ENCODE measurements at places on chromosomes 3 and 15. TPM values are rescaled to one million over a fixed set of nuclear protein-coding genes. Genes with fewer than 3 reads are reported as not detected.

DNA sequence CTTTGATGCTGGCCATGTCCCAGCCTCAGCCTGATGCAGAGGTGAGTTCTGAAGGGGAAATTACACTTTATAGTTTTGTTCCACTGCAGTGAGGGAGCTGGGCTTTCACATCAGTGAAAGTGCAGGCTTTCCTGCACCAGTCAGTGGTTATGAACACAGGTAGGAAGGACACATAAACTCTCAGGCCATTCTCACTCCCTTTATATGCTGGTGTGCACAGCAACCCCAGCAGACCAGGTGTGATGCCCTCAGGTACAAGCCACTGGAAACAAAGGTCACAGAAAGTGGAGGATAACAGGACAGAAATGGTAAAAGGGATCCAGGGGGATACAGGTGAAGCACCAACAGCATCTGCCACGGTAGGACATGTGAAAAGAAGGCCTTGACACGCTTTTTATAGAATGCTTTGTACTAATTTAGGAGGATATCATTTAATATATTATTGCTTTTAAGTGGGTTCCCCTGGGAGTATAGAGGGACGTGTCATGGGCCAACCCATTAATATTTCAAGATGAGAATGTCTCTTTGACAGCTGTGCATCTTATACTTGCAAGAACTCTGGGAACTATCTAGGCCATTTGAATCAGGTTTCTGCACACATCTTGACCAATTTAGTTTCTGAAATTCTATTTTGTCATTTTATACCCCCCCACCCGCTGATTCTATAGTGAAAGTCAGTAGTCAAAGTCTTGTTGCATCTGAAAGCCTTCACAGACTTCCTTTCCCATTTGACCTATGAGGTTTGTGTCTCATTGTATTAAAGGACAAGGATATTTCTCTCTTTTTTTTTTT is 25.0 kb upstream of the BLM start:
- no peak for DNase-seq

DNA sequence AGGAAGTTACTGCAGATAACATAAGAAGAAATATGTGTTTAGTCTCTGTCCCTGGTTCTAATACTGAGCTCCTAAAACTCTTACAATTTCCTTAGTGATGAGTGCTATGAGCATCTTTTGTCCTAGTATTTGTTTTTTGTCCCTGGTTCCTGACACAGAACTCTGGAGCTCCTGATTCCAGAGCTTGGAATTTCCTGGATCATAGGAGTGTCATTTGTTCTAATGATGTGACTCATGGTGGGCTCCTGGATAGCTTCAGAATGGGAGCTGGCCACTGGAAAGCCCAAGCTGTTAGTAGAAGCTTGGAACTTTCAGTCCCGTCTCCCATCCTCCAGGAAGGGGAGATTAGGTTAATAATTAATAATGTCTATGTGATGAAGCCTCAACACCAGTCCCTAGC is 98.2 kb downstream of the CNTN6 start:
- DNase-seq, result no peak

DNA sequence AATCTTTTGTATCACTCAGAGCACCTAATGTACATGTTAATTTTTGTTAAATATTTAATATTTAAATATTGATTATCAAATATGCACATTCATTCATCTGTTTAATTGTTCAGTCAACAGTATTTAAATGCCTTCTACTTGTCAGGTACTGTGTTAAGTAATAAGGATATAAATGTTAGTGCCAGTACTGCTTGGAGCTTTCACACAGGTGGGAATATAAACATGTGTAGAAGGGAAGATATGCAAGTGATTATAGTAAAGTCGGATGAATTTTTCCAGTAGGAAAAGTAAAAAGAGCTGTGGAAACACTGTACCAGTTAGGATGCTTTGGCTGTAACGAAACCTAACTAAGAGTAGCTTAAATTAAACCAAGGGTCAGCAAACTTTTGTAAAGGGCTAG is 95.4 kb downstream of the RSRC1 start:
- DNase-seq, result no peak

DNA sequence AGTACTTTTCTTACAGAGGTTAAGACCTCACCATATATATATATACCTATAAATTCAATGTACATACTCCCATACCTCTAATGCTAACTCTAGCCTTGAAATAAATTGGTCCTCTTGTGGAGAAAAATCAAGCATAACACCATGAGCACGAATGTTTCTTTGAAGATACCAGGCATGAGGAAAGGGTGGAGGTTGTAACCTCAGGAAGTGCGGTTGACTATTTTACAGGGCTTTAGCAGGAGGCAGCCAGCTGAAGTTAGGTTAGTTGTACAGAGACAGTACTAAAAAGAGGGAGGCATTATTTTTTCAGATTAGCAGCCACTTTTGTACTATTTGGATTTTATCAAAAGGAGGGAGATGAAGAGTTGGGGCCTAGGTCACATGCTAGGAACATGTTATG is 767.0 kb downstream of the OTOL1 start:
- DNase-seq, result no peak

DNA sequence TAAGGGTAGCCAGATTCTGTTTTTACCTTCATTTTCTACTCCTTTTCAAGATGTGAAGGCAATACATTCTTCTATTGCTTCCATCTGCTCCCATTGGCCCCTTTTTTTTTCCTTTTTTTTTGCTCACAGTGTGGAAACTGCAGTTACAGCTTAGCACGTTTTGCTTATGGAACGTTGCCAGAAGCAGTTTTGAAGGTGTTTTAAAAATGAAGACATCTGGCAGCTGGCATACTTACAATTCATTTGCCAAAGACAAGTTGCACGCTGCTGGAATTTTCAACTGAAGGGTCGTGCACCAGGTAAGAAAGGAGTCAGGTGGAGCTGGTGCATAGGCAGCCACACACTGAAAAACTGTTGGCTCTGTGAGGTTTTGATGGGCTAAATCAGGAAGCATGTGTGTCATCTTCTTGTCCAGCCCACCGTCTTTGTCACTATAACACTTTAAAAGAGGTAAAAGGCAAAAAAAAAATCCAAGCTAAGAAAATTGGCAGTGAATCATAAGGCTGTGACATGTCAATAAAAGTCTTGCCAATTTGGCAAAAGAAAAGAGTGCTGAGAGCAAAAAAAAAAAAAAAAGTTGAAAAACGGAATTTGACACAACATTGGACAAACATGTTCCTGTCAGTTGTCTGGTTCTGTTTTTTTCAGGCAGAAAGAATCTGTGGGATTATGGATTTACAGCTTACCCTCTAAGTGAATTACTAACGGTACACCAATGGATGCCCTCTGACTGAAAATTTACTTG is 225.4 kb upstream of the SOX2 start:
- no peak for DNase-seq

DNA sequence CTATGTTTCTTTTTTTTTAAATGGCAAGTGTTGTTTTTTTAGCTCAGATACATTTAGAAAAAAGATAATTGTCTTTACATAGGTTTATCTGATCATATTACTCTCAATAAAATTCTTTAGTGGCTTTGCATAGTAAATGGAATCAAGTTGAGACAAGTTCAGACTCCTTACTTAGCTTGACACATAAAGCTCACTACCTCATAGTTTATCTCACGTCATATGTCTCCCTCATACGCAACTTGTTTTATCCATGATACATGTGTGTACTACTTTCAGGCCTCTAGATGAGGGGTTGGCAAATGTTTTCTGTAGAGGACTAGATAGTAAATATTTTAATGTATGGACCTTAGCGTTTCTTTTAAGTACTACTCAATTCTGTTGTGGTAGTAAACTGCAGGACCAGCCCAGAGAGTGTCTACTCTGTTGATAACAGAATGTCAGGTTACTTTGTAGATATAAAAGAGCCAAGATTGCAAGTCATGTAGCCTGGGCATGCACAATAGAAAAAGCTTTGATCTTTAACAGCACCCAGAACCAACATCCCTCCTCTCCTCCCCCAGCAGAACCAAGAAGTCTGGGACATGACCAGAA is 28.2 kb upstream of the MGA start:
- no peak for DNase-seq

DNA sequence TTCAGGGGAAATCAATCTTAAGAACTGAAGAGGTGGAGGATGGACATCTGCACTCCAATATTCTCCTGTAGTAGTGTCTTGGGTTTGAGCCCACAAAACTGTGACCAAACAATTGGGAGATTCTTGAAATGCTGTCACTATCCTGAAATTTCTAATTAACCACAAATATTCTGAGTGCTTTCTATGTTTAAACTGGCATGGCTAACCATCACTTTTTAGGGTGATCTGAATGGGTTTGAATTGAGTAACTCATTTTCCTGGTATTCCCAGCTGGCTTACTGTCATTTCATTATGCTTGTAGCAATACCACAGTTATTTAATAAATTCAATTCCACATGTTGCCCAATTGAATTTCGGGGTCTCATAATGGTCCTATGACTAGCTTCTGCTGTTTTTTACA is 216.9 kb upstream of the DCBLD2 start:
- no peak for DNase-seq

DNA sequence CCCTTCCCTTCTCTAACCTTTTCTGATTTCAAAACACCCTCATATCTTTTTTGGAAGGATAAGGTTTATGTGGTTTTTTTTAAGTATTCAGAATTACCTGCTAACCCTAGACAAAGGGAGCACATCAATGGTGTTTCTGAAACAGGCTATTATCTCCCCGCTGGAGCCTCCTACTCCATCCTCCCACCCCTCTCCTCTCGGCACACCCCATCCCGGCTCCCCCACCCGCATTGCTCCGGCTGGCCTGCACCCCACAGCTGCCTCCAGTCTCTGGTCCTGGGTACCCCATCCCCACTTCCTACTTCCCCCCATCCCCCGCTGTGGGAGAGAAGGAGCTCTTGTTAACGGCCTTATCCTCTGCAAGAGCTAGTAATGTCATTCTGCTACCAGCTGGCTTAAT is 59.2 kb downstream of the PDIA5 start:
- DNase-seq, result no peak

GRCh38 chr15:59662260-59662659 is 4.9 kb upstream of the GTF2A2 start:
- DNase-seq, result no peak

DNA sequence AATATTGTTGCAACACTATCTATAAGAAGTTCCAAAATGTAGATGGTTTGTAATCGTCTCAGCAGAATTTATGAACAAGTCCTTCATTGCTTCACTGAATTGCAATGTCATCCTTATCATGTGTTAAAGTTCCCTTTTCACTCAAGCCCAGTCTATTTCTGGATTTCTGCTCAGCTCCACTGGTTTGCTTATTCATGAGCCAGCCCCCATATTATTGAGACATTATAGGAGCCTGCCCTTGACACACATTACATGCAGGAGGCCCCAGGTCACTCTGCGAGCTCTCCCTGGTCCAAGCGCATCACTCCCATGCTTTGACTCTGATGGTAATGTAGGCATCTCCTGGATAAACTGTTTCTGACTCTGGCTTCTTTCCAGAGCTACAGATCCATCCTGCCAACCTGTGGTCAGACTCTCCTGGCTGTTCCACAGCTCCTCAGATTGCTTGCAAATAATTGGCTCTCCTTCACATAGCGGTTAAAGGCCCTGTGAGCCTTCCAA is 56.9 kb downstream of the ABTB1 start:
- DNase-seq, result peak; percentile 73

DNA sequence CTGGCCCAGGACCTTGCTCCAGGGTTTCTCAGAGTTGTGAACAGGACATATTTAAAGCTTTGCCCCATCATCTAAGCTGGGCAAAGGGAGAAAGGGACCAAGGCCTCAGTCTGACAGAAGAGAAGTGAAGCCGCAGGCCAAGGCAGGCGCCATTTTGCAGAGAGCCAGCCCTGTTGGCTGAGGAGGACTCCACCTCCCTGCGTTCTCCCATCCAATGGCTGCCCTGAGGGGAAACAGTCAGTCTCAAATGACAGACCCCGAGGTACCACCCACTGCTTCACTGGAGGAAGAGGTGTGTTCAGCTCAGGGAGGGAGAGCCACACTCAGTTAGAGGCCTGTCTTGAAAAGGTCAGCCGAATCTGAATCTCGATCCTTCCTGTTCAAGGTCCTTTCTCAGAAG is 86.1 kb downstream of the ADAMTS17 start:
- no peak for DNase-seq

GRCh38 chr3:126160243-126161210 is 19.9 kb downstream of the ALDH1L1 start:
- no peak for DNase-seq

DNA sequence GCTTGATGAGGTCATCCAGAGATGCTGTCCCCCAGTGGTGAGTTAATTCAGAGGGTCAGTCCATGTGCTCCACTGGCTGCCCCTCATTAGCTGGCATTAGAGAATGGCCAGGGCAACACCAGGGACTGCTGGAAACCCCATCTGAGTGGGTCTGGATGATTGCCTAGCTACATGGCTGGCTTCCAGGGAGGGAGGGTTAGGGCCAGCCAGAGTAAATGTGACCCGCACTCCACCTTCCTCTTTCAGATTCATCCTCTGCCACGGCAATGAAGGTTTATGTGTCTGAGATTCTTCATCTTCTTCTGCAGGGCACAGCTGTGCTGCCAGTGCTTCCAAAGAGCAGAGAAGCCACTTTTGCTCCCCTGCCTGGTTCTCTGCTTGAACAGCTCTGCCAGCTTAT is 391.9 kb downstream of the OCA2 start:
- no peak for DNase-seq

- peak; percentile 70 for DNase-seq
These were observed 17.7 kb downstream of the TTC21A start for GRCh38 chr3:39124876-39125840.

DNA sequence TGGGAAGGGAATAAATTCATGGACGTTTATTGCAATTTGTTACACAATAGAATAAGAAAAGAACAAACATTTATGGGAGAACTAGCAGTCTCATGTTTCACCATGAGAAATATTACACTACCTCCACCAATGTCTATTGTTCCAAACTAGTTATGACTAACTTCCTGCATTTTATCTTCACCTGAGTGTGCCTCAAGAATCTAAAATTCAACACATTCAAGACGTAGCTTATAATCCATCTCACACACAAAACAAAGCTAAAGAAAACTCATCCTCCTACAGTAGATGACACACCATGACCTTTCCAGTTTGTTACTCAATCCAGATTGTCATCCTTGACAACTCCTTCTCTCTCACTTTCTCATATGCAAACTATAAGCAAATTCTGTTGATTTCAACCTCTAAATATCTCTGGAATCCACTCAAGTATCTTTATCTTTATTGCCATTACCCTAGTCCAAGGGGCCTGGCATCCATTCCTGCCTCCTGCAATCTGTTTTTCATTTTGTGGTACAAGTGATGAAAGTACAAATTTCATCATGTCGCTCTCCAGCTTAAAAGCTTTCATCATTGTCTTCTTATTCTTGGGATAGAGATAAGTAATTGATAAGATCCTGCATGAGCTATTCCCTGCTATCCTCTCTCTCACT is 229.9 kb downstream of the NR2F2 start:
- no peak for DNase-seq

GRCh38 chr3:139524841-139525636 is 14.5 kb downstream of the RBP1 start:
- no peak for DNase-seq

The AQP9 gene
- 2.9 TPM for total RNA-seq

The ZNF654 gene
- total RNA-seq, result 14.7 TPM

The CADM2 gene
- 0.65 TPM for total RNA-seq

The BTLA gene
- 0.35 TPM for total RNA-seq

The FBXO45 gene
- 6.4 TPM for total RNA-seq

The CPNE9 gene
- total RNA-seq, result not detected

The LMAN1L gene
- total RNA-seq, result 7.9 TPM

The SLC6A1 gene
- total RNA-seq, result 2.1 TPM

All from cardiac septum (tissue), 1 donor.